Right atrium auricular region (tissue), 2 donors: ENCODE measurements at places on chromosomes 5 and 9. TPM values are rescaled to one million over a fixed set of nuclear protein-coding genes. Genes with fewer than 3 reads are reported as not detected.

DNA sequence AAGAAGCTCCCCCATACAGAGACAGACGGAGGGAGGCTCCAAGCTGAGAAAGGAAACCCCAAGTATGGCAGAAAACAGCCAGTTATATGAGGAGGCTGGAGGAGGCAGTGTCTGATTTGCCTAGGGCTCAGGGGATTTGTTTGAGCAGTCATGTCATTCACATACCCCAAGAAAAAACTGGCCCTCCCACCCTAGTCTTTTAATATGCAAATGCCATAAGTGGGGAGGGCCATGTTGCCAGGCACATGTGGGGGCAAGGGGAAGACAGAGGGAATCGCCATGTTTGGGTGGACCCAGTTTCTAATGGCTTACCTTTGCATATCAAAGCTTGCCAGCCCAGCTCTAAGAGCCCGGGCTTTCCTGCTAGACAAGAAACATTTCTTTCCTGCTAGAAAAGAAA lies 1163.8 kb downstream of the TAF11L14 start:
- no peak for DNase-seq
- no peaks in the 10 kb centered on the region for H3K27me3 ChIP-seq
- H3K4me1 ChIP-seq, result no peaks in the 10 kb centered on the region
- H3K4me3 ChIP-seq, result no peak overlapping the region

GRCh38 chr5:113524927-113525326 lies 11.4 kb downstream of the YTHDC2 start:
- no peaks in the 10 kb centered on the region for H3K27me3 ChIP-seq
- H3K36me3 ChIP-seq, result no peaks in the 10 kb centered on the region
- H3K4me1 ChIP-seq, result no peaks in the 10 kb centered on the region

GRCh38 chr5:9241479-9242305 lies 304.2 kb downstream of the SEMA5A start:
- no peaks in the 10 kb centered on the region for H3K4me1 ChIP-seq
- DNase-seq, result no peak
- no peak overlapping the region for H3K27ac ChIP-seq

PPIP5K2 gene
- total RNA-seq, result 17.9 TPM

DNA sequence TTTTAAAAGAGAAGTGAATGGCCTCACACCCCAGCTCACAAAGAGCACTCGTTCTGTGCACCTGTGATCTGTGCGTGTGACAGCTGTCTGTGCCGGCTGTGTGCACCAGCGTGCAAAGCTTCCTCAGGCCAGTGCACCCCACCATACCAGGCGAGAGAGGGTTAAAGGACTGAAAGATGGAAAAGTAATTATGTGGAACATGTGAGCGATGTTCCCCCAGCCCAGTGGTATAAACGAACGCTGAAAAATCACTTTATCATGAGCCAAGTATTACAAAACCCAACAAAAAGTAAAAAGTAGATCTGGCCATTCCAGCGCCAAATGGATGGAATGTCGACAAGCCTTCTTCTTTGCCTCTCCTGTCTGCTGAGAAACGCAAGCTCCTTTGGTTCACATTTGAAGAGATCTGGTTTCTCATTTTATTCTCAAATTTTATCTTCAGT lies 53.7 kb downstream of the IPPK start:
- H3K4me1 ChIP-seq, result no peaks in the 10 kb centered on the region
- H3K36me3 ChIP-seq, result peaks cover 71% of the 10 kb centered on the region
- H3K4me3 ChIP-seq, result no peak overlapping the region
- H3K27me3 ChIP-seq, result no peaks in the 10 kb centered on the region
- no peak for DNase-seq

INSL4 gene
- total RNA-seq, result not detected

PAEP gene
- total RNA-seq, result not detected
